ENCODE measurements at places on chromosomes 7 and 10.

DNA sequence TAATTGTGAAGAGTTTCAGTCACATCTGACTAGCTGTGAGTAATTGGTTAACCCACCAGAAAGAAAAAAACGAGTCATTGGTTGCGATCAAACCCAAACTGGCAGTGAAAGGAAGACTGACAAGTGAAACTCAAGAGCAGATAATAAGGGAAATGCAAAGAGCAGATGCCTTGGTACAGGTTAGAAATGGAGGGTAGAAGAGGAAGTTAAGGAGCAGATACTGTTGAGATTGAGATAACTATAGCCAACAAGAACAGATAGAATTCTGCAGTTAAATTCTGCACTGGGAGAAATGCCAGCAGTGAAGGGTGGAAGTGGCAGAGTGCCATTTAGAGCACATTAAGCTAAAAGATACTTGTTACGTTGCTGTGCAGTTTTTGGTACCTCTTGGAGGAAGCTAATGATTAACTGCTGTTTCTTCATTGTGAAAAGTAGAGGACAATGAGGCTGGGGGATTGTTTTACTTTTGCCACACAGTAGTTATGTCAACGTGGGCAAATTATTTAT, 65.8 kb downstream of the CDK13 start:
- DNase-seq, result no peak

- no peak for DNase-seq
These were observed 64.9 kb upstream of the TAS2R16 start for GRCh38 chr7:123060446-123060845.

GRCh38 chr10:80599424-80599847, 61.7 kb downstream of the SH2D4B start:
- no peak for DNase-seq

DNA sequence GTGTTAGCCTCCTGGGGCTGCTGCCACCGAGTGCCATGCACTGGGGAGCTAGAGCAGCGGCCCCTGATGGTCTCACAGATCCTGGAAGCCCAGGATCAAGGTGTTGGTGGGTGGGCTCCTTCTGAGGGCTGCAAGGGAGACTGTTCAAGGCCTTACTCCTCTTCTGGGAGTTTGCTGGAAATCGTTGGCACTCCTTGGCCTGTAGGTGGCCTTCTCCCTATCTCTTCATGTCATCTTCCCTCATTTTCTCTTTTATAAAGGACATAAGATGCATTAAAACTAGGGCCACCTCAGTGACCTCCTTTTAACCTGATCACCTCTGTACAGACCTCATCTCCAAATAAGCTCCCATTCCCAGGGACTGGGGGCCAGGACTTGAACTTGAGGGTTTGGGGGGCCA, 27.0 kb upstream of the ZNF862 start:
- no peak for DNase-seq

DNA sequence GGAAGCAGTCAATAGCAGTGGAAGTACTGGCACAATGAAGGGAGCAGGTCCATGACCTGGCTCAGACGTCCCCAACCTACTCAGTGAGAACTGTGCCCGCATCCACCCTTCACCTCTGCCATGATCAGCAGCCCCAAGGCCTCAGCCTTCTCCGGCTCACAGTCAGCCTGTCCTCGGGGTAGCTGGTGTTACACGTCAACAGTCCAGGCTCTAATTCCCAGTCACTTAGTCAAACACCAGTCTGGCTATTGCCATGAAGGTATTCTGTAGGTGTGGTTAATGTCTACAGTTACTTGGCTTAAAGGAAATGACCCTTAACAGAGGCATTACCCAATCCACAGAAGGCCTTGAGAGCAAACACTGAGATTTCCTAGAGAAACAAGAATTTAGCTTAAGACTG, 49.1 kb downstream of the GRB10 start:
- no peak for DNase-seq

DNA sequence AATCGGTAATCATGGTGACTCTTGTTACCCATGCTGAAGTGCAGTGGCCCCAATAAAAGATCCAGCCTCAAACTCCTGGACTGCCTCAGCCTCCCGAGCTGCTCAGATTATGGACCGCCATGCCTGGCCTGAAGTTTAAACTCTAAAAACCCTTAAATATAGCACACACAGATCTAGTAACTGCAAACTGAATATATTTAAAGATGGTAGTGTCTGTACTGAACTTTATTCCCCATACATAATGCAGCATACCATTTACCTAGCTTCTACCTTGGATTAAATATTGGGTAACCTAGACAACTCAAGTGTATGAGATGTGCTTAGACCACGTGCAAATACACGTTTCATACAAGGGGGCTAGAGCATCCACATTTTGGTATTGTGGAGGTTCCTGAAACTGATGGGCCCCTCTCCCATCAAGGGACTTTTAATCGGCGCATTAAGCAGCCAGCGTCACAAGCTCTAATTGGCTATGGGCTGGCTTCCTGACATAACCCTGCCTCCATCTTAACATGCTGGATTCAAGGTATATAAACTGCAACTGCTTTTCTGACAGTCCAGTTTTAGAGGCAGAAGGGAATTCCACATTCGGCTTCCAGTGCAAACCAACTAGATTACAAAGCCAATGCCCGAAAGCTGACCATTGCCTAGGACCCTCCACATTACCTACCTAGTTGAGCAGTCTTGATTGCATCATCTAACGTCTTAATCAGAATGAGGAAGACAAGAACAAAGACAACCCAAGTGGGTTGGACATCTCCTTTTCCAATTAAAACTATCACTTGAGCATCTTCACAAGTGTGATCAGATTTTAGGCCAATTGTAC, 13.0 kb downstream of the HNRNPA2B1 start:
- no peak for DNase-seq

DNA sequence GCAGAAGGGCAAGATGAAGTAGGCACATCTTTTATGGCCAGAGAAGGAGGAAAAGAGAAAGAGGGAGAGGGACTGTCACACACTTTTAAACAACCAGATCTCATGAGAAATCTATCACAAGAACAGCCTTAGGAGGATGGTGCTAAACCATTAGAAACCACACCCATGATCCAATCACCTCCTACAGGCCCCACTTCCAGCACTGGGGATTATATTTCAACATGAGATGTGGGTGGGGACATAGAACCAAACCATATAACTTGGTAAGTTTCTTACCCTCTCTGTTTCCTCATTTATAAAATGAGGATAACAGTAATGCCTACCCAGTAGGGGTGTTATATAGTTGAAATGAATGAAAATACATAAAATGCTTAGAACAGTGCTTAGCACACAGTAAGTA, 66.0 kb downstream of the CHCHD3 start:
- no peak for DNase-seq

DNA sequence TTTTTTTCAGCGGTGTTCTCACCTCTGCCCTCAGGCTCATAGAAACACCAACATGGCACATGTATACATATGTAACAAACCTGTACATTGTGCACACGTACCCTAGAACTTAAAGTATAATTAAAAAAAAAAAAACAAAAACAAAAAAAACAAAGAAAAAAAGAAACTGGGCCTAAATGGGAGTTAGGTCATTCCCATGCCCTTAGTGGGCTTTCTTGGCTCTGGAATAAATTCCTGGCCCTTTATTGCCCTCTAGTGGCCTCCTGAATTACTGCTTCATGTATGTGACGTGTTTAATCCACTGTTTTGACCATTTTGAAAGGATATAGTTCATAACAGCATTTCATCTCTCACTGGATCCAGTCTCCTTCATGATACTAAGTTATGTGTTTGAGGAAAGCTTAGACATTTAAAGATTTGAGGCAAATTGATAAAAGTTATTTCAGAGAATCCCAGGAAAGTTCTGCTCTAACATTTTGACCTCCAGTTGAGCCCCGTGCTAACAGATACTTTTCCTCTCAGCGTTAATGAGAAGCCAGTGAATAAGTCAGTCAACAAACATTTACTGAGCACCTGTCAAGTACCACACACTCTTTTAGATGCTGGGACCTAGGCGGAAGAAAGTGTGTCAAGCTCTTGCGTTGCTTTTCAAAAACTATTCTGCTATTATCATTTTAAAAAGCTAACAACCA, 54.7 kb upstream of the SYPL1 start:
- no peak for DNase-seq

GRCh38 chr10:79024296-79024695, 44.5 kb upstream of the ZMIZ1 start:
- DNase-seq, result no peak
